Omental fat pad (tissue), 4 donors: ENCODE measurements at places on chromosomes 7 and 10. TPM values are rescaled to one million over a fixed set of nuclear protein-coding genes. Genes with fewer than 3 reads are reported as not detected.

- no peak for DNase-seq
Observed at GRCh38 chr7:23394488-23395171, 75.7 kb downstream of the IGF2BP3 start.

CYP17A1 gene
- not detected for total RNA-seq

SAMD9 gene
- 8.8 TPM for total RNA-seq

- DNase-seq = no peak
Observed at GRCh38 chr10:127948791-127949190, 41.9 kb downstream of the PTPRE start.

DNA sequence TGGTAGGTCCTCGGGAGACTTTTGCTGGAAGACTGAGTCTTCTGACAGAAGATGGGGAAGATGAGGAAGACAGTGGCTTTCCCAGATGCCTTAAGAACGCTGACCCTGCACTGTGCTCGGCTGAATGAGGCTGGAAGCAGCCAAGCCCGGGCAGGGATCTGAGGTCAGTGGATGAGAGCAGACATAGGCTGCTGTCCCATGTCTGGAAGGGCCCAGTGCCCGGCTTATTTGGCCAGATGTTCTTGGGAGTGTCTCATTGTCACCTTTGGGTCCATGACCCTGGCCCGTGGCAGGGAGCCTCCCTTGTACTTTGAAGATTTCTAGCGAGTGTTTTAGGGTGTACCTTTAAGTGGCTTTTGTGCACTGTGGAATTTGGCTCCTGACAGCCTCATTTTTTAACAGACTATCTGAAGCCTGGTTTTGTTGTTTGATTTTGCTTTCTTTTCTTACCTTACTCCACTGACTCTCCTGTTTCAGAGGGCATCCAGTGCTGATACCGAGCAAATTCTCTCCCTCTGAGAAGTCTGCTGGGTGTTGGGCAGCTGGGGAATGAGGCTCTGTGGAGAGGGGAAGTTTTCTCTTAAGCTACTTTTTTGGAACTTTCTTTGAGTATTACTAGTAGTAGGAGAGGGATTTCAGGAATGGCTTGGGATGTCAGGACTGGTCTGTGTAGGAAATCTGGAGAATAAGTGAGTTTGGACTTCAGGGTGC, 61.4 kb downstream of the CREB5 start:
- no peak for DNase-seq

DNA sequence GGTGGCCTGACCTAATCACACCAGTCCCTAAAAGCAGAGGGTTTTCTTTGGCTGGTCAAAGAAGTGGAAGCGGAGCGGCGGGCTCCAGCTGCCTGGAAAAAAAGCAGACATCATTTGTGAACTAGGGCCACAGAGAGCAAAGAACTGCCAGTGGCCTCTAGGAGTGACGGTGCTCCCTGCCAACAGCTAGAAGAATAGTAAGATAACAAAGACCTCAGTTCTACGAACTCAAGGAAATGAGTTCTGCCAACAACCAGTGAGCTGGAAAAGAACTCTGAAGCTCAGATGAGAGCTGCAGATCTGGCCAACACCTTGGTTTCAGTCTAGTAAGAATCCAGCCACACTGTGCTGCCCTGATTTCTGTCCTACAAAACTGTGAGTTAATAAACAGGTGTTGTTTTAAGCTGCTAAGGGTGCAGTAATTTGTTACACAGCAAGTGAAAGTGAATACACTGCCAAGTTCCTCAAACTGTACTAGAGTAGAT, 178.0 kb downstream of the SRPK2 start:
- no peak for DNase-seq

GRCh38 chr10:48800007-48800675, 115.5 kb downstream of the WDFY4 start:
- DNase-seq = no peak

DYDC2 gene
- total RNA-seq = not detected

GRCh38 chr7:47210281-47210854, 371.5 kb downstream of the TNS3 start:
- DNase-seq = no peak

- DNase-seq = no peak
Observed at GRCh38 chr10:48451969-48452878, 145.7 kb downstream of the MAPK8 start.

GRCh38 chr7:139075031-139075652, 34.4 kb downstream of the ZC3HAV1 start:
- DNase-seq = peak; percentile 33

- no peak for DNase-seq
Observed at GRCh38 chr7:584122-584465, 64.4 kb upstream of the PDGFA start.
